ENCODE measurements at places on chromosomes 12 and 14.
A peak's percentile ranks its signal among the peaks of the same experiment; 100 is the strongest.

DNA sequence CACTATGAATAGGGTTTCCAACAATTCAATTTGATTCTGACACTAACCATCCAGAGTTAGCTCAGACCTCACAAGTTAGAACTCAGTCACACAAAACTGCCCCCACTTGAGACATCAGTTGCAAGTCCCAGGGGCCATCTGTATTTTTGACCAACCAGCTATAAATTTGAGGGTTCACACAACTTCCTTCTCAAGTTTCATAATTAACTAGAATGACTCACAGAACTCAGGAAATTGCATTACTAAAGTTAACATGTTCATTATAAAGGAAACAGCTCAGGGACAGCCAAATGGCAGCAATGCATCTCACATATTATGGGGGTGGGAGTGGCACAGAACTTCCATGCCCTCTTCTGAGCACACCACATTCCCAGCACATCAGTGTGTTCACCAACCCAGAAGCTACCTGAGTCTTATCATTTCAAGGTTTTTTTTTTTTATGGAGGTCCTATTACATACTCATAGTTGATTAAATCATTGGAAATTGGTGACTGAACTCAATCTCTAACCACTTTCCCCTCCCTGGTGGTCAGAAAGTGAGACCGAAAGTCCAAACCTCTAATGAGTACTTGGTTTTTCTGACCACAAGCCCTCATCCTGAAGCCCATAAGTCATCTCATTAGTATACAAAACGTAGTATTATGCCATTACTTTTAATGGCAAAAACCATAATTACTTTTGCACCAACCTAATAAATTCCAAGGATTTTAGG is 1721.5 kb upstream of the SEL1L start:
- DNase-seq: no peak

DNA sequence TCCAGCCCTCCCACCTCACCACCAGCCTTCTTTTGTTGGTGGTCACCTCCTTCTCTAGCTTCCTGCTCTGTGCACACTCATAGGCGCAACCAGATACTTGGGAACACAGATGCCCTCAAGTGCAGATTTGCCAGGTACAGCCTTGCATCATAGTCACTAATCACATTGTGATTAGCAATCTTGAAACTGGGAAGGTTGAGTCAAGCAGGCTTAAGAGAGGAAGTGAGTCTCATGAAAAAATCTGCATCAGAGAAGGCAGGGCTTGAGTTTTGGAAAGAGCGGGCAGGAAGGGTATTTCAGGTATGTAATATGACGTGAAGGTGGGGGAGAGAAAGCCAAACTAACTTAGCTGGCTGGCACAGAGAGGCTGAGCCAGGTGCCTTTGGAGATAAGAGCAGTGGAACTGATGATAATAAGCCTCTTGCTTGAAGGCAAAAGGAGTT is 2.7 kb upstream of the RABGGTA start:
- no peak for DNase-seq

- DNase-seq: no peak
Observed at GRCh38 chr14:80136358-80136757, 74.9 kb downstream of the DIO2 start.

DNA sequence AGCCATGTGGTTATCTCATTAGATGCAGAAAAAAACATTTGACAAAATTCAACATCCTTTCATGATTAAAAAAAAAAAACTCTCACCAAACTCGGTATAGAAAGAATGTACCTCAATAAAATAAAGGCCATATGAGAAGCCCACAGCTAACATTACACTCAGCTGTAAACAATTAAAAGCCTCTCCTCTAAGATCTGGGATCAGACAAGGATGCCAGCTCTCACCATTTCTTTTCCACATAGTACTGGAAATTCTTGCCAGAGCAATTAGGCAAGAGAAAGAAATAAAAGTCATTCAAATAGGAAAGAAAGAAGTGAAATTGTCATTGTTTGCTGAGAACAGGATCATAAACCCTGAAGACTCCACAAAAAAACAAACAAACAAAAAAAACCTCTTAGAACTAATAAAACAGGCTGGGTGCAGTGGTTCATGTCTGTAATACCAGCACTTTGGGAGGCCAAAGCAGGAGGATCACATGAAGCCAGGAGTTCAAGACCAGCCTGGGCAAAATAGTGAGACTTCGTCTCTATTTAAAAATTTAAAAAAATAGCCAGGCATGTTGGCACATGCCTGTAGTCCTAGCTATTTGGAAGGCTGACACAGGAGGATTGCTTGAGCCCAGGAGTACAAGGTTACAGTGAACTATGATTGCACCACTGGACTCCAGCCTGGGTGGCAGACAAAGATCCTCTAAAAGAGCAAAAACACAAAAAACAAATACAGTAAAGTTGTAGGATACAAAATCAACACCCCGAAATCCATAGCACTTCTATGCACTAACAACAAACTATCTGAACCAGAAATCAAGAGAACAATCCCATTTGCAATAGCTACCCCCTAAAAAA is 114.4 kb downstream of the FOXA1 start:
- DNase-seq: no peak

- DNase-seq: no peak
Observed at GRCh38 chr12:62866451-62867082, 68.4 kb downstream of the PPM1H start.

DNA sequence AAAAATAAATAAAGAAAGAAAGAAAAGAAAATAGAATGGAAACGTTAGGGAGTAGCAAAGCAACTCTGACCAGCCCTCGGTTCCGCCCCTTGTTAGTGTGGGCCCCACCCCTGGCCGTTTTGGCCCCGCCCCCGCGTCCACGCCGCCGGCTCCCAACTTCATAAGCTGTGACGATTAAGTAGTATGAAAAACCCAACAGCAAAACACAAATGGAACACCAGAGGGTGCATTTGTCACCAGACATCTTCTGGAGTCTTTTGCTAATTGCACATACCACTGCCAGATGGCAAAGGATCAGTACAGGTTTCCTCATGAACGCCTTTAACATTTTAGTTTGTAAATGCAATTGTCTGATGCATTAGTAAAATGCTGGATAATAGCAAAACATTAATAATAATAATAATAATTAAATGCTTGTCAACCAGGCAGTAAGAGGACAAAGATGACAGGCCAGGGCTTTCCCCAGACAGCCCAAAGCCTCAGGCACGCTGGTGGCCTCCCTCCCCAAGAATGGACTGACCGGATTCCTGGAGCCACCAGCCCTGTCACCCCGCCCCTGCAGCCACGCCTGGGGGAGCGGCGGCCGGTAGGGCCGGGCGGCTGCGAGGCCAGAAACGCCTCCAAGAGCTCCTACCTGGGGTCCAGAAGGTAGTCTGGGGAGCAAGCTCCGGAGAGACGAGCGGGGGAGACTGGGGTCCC is 23.6 kb downstream of the HSP90AA1 start:
- peak; percentile 45 for DNase-seq

DNA sequence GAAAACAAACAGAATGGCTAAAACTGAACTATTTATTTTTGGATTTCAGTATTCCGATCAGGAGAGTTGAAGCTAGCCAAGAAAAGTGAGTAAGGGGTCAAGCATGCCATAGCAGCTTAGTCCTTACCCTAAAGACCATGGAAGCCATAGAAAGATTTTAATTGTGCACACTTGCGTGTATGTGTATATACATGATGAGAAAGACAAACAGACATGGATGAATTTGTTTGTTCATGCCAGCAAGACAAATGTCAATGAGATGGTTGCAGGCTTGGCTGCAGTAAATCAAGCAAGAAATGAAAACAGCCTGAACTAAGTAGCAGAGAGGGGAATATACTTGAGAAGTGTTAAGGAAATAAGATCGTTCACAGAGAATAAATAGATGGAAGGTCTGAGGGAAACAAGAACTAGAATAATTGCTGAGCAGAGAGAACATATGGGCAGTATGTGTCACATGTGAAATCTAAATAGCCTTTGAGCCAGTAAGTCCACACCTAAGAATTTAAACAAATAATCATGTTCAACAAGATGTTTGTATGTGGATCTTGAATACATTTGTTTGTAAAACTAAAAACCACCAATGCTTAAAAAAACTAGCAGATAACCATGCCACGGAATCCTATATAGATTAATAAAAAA is 14.8 kb downstream of the SNW1 start:
- no peak for DNase-seq

DNA sequence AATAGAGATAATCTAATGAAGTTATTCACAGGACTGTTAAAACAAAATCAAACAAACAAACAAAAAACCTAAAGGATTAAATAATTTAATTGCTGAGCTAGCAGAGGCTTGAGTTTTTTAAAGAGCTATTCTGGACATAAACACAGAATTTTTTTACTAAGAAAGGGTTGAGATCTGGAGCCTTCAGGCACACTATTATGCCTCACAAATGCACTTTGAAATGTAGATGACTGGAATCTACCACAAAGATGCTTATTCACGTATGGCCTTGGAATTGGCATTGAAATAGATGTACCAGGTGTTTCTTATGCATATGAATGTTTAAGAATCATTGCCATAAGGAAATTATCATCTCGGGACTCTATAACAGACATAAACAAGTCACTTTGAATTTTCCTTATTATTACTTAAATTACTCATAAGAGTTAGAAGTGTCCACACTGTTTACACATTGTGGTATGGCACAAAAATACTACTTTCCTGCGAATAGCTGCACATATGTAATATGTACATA is 21.6 kb downstream of the PUS7L start:
- no peak for DNase-seq

- no peak for DNase-seq
Observed at GRCh38 chr14:97777622-97778355, 980.6 kb downstream of the VRK1 start.

GRCh38 chr14:20801726-20802125 is 918 bp downstream of the RNASE1 start:
- no peak for DNase-seq

DNA sequence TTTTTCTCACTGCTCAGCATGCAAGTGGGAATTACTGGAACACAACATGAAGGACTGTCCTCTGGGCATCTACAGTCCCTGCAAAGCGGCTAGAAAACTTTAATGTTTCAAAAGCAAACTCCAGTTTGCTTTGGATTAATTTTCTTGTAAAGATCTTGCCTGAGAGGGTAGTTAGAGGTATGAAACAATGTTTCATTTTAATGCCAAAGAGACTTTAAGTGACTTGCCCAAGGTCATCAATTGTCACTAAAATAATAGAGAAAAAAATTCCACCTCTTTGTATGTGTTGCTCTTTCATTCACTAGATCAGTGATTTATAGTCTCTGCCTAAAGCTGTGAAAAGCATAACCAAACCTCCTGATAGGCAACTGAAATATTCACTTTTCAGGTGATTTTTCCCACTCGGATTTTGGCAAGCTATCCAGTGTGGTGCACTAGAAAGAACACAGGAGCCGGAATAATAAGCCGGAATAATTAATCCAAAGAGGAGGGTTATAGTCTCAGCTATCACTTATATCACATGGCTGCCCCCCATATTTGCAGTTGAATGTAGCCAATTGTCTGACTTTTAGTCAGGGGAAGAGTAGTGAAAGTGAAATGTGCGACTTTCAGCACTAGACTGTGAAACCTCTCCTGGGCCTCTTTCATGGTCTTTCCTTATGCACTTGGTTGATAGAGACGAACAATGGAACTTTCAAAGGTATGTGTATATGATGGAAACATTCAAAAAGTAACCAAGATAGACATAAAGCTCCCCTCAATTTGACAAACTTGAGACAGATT is 107.7 kb downstream of the SLC6A15 start:
- no peak for DNase-seq

DNA sequence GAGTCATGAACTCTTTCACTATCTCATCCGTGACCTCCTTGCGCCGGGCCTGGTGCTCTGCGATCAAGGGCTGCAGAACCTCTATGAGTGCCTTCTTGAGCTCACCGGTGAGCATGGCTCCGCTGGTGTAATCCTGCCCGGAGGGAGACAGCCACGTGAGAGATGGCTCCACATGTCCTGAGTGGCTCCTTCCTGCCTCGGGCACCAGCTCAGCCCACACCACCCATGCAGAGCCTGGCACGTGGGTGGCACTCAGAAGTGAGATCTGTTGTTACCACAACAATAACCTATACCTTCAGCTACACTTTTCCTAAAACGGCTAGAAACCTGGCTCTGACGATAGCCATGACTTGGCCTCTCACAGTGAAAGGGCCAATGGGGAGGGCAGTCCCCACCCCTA is 11.8 kb downstream of the SLC25A47 start:
- DNase-seq: no peak

DNA sequence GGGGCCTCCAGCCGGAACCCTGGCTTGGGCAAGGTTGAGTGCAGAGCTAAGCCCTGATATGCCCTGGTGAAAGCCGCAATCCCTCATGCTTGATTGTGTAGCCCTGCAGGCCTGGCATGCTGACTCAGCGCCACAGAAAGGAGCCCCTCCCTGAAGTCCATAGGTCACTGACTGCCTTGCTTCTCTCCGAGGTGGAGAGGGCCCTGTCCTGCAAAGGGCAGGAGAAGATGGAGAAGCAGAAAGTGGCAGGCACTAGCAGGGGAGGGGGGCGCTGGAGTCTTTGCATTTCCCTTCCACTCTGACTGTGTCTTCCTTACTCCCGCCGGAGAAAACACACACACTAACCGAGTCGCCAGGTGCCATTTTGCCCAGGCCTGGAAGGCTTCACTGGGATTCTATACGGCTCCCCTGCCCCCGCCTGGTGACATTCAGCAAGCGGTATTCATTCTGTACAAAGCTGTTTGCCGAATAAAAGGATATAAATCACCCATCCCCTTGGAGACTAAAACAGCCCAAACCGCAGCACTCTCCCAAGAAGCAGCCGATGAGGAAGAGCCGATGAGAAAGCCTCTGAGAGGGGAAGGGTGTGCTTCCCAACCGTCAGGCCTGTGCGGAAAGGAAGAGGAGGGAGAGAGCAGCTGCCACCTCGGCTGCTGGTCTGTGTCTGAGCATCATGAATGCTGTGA is 69.8 kb downstream of the SLC6A12 start:
- no peak for DNase-seq

DNA sequence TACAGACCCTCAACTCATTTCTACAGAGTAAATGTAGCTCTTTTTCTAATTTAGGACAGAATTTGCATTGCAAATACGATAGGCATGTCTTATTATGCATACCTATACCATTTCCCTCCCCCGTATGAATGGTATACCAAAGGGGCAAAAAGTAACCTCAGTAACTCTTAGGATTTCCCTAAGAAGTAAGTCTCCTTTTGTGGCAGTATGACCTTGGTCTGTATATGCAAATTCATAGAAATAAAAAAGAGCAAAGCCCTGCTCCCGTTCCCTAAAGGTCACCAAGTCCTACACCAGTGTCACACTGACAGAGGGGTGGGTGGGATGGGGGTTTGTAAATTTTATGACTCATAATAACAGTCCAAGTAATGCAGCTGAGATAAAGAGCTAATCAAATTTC is 365.8 kb upstream of the CCDC196 start:
- DNase-seq: no peak

DNA sequence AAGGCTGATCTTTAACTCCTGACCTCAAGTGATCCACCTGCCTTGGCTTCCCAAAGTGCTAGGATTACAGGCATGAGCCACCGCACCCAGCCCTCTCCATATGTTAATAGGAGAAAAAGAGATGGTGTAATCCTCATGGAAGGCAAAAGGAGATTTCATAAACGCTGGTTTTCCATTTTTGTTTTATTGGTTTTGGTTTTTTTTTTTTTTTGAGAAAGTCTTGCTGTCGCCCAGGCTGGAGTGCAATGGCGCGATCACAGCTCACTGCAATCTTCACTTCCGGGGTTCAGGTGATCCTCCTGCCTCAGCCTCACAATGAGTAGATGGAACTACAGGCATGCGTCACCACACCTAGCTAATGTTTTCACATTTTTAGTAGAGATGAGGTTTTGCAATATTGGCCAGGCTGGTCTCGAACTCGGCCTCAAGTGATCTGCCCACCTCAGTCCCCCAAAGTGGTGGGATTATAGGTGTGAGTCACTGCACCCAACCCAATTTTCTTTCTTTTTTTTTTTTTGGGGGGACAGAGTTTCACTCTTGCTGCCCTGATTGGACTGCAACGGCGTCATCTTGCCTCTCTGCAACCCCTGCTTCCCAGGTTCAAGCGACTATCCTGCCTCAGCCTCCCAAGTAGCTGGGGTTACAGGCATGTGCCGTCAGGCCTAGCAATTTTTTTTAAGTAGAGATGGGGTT is 8.1 kb downstream of the PTGES3 start:
- DNase-seq: no peak

Data from brain pericyte (primary cell).